Hematopoietic multipotent progenitor cell treated with erythropoietin and hydrocortisone succinate and interleukin-3 and kit ligand, for 6 days (in vitro differentiated cells): ENCODE measurements at places on chromosomes 13 and 19.

- DNase-seq, result peak; percentile 35
These were observed 102.0 kb downstream of the FOXO1 start for GRCh38 chr13:40564342-40565001.

DNA sequence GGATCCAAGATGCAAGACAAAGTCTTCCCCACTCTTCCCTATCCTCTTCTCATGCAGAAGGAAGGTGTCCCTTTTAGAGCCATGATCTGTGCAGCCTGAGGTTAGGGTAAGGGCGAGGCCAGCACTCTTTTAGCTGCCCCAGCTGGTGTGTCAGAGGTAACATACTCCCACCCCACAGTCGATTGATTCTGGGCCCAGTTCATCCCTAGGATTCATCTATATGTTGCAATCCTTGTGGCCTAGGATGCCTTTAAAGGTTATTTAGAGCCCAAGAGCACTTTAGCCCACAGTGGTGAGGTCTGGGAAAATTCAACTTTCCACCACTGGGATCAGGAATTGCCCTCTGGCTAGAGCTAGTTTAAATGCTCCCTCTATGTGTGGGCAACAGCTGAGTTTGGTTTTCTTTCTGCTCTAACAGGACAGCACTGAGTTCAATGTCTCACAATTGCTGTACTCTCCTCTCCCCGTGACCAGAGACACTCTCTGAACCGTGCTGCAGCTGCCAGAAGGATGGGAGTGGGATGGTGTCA is 201.3 kb upstream of the SERP2 start:
- DNase-seq, result no peak

DNA sequence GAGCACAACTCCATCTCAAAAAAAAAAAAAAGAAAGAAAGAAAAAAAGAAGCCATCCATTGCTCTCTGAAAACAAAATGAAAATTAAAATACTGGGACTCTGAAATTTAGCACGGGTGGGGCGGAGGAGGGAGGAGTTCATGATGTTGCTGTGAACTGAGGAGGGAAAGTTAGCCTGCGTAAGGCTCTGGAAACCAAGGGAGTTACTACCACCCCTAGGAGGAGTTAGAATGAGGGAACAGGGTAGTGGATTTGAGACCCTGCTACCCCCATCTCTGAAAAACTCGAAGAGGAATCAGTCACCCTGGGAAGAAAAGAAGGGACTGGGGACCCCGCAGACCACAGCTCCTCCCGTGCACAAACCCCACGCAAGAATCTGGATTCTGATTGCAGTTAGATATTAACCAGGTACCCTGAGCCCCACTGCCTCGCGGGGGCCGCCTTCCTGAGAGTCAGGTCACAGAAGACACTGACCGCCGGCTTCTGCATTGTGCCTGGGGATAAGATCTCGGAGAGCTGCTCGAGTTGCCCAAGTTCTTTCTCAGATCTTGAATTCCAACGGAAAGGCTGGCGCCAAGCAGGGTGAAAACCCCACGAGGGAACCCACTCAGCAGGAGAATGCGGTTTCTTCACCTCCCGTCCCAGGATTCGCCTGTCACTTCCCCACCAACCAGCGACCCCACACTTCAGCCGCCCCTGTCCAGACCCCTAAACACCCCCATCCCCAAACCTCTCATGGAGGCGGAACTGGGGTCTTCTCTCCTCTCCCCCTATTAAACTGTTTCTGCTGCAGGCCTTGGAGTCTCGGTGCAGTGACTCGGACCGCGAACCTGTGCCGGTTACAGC is 870 bp downstream of the ZNF442 start:
- peak; percentile 49 for DNase-seq

- DNase-seq, result no peak
These were observed 196.5 kb upstream of the TSHZ3 start for GRCh38 chr19:31545777-31546176.

DNA sequence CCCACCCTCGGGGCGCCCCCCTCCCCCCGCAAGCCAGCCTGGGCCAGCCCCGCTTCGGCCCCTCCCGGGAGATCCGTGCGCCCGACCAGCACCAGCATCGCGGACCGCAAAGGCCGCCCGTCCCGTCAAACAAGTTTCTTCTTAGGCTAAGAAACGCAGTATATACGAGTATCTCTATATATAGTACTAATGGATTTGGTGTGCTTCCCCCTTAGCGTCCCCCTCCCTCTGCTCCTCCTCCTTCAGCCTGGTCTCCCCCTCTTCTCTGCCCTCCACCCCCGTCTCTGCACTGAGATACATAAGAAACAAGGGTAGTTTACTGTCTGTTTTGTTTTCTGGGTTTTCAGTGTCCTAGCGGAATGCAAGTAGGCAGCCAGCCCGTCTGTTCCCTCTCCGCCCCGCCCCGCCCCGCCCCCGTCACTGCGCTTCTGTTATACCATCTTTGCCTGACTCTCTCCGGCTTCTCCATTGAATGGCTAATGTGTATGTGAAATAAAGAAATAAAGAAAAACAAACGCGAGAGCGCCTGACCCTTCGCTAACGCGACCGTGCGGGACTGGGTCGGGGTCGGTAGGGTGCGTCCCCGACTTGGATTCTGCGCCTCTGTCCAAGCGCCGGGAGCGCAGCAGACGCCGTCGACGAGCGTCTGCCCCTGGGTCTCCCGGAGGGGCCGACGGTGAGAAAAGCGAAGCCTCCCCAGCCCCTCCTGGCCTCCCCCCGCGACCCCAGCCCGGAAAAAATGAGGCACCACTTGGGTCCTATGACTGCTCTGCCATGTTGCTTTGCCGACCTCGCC is 4.2 kb downstream of the LYL1 start:
- peak; percentile 89 for DNase-seq

GRCh38 chr13:74004109-74004508 is 130.1 kb downstream of the KLF12 start:
- DNase-seq, result no peak

DNA sequence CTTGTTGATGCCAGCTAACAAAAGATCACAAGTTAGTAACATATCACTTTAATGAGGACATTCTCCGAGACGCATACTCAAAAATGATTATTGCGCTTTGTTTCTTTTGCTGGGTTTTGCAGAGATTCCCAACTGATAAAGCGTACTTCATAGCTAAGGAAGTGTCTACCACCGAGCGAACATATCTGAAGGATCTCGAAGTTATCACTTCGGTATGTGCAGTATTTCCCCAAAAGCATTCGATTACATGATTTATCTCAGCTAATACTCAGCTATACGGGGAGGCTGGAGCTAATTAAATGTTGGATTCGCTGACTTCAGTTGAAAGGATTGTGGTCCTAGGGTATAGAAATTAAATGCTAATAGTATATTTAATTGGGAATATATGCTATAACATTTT is 166.3 kb downstream of the STK24 start:
- no peak for DNase-seq

DNA sequence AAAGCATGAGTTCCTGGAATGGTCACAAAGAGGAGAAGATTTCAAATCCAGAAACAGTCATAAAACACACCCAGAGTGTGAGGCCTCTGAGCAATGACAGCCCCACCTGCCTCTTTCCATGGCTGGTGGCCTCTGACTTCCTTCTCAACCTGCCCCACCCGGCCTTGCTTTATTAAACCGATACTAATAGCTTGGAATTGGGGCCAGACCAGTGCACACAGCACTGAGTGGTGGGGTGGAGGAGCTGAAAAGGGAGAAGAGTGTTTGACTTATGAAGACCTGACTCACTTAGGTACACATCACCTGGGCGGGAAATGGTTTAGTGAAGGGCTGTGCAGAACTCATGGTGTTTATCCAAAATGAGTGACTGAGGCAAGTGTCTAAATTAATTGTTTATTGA is 20.7 kb upstream of the CEACAM6 start:
- DNase-seq, result no peak

GRCh38 chr13:30652746-30653386 is 35.1 kb downstream of the USPL1 start:
- peak; percentile 64 for DNase-seq

- DNase-seq, result no peak
These were observed 11.4 kb upstream of the FUT5 start for GRCh38 chr19:5881543-5882299.

DNA sequence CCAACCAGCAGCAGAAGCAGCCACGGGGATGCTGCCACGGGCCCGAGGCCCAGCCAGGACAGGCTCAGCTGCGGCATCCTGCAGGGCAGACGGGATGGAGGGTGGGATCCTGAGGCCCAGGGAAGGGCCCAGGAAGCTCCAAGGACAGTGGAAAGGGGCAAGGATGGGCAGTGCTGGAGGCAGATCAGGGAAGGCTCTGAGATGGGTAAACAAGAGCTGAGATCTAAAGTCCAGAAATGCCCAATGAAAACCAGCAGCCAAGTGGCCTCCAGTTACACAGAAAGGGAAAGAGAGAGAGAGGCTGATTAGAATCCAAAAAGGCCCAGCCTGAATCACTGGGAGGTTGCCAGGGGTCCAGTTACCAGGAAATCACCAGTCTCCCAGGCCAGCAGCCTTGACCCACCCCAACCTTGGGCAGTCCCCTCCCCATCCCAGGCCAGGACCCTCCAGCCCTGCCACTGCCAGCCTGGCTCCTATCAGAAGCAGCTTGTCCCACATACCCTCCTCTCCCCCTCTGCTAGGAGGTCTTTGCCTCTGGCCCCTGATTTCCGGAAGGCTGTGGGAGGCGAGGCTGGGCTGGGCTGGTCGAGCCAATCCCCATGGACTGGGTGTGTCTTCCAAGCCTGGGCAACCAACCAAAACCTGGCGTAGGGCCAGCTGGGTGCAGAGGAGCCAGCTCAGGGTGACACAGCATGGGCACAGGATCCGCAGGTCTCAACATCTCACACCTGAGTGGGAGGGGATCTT is at the start of gene CYP4F11:
CYP4F11 (minus strand) TSS at position 198 of the 747 bp plus-strand sequence; CDS start at position 77, 121 bp downstream.
- DNase-seq, result peak; percentile 33

DNA sequence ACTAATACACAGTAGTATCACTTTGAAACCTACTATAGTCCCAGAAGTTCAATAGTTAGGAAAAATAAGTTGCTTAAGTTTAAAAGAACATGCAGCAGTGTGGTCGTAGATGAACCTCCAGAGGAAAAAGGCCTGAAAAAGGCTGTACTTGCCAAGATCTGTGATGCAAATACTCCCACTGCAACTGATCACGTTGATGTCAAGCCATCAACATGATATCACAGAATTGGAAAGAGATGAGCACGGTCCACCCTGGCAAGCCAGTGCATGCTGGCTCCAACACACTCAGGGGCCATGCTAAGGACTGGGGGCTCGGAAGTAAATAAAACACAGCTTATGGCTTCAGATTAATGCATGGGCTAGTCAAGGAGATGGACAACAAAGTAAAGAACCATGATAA is 71.8 kb upstream of the LRCH1 start:
- no peak for DNase-seq

DNA sequence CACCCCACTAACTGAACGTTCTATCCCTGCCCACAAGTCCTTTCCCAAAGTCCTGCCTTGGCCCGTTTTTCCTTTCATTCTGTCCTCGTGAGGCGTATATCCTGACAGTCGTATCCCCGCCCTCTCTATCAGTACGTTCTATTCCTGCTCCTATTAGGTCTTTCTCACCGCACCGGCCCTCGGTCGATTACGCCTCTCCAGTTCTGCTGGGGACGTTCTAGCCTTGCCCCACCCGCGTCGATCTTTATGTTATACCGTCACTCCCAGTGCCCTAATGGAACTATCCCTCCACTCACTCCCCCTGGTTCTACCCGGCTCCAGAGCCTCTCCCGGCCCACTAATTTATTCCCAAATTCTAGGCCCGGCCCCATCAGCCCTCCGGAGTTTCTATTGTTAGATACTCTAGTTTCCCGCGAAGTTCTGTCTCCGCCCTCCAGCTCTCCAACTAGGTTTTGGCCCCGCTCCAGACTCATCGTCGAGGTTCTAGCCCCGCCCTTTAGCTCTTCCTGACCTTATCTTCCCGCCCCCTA is 2.0 kb downstream of the PLAUR start:
- DNase-seq, result no peak

DNA sequence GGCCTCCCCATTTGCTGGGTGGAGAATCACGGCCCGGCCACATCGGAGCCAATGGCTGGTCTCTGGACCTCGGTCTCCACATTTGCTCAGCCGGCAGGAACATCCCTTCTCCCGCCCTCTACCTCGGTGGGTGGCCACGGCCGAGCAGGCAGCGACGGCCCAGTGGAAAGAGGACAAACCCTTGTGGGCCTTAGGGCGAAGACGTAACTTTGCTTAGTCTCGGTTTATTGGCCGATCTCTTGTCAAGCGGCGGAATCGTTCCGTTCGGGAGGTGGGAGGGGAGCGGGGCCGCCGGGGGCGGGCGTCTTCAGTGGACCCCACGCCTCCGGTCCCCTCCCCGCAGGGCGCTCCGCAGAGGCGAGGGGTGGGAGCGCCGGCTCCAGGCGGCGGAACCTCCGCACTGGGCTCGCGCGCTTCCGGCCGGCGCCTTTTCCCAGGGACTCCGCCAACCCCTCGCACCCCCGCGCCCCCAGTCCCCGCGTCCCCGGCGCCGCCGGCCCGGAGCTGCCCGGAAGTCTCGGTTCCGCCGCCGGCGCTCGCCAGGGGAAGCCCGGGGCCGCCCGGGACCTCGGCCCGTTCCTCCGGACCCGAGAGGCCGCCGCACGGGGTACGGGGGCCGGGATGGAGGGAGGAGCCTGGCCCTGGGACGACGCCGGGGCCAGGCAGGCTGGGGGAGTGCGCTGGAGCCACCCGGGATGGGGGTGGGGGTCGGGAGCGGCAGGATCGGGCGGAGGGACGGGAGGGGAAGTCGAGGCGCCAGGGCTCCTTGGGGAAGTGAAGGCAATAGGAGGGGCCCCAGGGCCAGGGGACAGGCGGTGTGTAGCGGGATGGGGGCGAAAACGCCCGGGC is at the start of gene ZNF580:
ZNF580 (plus strand) TSS at position 426 of the 849 bp plus-strand sequence. CDS start 1,507 bp downstream, outside the sequence.
- peak; percentile 81 for DNase-seq

DNA sequence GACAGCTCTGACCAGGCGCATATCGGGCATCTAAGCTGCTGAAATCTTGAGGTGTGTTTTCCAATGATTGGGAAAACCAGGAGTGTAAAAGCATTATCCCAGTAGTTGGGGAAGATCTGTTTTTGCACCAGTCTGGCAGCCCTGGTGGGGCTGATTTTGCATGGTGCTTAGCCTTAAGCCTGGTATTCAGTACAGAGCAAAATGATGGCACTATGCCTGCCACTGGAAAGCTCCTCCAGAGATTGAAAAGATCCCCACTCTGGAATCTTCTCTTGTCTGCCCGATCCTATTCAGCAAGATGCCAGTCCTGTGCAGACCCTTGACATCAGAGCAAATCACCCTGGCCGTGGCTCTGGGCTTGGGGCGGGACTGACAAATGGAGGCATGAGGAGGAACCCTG is 44.7 kb upstream of the SIAH3 start:
- no peak for DNase-seq

DNA sequence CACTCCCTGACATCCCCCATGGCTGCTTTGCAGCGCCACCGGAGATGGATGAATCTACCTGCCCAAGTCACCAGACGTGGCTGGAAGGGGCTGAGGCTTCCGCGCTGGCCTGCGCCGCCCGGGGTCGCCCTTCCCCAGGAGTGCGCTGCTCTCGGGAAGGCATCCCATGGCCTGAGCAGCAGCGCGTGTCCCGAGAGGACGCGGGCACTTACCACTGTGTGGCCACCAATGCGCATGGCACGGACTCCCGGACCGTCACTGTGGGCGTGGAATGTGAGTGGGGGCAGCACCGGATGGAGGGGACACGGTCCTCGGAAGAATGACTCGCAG is 4.6 kb downstream of the ICAM5 start:
- no peak for DNase-seq

- no peak for DNase-seq
These were observed 4.0 kb upstream of the OVOL3 start for GRCh38 chr19:36106991-36107390.
